ENCODE measurements at places on chromosomes 2 and 18.

DNA sequence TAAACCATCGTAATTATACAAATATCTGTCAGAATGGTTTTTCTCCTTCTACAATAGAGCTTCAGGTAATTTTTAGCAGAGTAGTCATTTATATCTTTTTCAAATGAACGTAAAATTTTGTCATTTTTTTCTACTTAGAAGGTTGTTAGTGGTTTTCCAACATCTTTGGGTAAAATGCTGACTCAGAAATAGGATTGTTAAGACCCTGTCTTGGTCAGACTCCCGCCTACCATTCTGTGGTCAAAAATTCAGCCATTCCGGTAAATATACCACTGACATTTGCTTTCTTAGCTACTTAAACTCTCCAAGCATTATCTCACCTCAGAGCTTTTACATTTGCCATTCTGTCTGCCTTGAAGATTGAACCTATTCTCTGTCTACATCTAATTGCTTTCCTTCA is 154.1 kb upstream of the CDH19 start:
- no peak for DNase-seq

- no peak for DNase-seq
These were observed 44.1 kb downstream of the TRAPPC12 start for GRCh38 chr2:3423492-3424170.

- no peak for DNase-seq
These were observed 53.9 kb upstream of the STPG4 start for GRCh38 chr2:47208852-47209606.

- DNase-seq: no peak
These were observed 233.4 kb downstream of the TRIB2 start for GRCh38 chr2:12950174-12950573.
